ENCODE measurements at places on chromosomes 7 and 10.

GRCh38 chr7:141190495-141190894, 116.6 kb downstream of the TMEM178B start:
- no peak for DNase-seq

DNA sequence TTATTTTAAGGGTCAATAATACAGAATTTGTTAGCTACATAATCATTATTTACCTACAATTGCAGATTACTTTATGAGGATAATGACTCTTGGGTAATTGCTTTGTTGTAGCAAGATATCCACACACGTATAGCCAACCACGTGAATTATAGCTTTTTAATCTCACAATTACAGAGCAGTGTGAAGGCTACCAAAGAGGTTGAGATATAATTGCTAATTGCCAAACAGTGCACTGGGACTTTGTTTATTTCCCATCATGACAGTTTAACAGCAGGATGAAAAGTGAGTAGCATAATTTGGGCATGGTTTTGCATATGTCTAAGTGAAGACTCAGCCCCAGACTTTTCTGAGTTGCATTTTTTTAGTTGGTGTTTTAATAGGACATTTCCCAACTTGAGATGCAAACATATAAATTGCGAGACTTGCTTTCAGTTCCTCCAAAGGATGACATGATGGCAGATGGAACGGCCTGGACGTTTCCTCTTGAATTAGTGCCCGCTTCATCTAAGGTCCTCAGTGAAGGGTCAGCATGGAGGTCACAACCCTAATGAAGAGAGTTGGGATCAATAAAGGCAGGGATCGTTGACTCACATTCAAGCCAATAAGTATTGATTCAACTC, 180.7 kb upstream of the GPR26 start:
- no peak for DNase-seq

DNA sequence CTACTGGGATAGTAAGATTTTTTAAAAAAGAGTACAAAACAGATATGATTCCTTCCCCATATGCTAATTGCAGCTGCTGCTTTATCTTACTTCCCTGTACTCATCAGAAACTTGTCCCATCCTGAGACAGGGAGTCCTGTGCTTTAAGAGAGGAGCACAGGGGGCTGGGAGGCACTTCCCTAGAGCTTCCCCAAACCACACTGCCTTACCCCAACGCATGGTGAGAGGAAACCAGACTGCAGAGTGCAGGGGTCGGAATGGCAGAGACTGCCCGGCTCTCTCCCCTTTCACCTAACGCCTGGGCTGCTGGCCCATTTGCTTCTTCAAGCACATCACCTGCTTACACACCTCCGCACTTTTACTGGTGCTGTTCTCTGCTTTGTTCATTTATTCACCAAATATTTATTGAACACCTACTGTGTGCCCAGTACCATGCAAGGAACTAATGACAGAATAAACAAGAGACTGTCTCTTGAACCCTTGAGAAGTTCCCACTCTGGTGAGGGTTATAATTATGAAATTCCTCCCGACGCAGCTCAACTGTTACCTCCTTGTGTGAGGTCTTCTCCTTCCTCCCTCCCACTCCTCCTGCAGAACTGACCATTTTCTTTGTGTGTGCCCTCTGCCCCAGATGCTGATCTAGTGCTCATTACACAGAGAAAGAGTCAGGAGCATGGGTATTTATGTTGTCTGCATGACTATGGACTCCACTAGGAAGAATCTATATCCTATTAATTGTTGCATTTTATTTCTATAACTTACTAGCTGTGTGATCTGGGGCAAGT, 289.7 kb downstream of the TCF7L2 start:
- no peak for DNase-seq

GRCh38 chr7:74399006-74399405, 54.7 kb upstream of the GTF2IRD1 start:
- DNase-seq = no peak

- DNase-seq = no peak
These were observed 72.8 kb downstream of the INSYN2A start for GRCh38 chr10:127123626-127124025.

DNA sequence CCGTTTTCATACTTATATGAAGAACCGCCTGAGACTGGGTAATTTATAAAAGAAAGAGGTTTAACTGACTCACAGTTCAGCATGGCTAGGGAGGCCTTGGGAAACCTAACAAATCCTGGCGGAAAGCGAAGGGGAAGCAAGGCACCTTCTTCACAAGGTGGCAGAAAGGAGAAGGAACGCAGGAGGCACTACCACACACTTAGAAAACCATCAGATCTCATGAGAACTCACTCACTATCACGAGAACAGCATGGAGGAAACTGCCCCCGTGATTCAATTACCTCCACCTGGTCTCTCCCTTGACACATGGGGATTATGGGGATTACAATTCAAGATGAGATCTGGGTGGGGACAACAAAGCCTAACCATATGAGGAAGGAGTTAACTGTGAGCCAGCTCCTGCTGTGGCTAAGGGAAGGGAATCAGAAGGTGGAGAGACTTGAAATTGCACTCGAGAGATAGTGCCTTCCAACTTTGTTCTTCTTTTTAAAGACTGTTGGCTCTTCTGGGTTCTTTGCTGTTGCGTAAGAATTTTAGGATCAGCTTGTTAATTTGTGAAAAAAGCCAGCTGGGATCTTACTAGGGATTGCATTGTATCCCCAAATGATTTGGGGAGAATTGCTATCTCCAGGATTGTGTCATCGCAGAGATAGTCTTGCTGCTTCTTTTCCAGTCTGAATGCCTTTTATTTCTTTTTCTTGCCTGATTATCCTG, 21.0 kb downstream of the OPTN start:
- DNase-seq = no peak

DNA sequence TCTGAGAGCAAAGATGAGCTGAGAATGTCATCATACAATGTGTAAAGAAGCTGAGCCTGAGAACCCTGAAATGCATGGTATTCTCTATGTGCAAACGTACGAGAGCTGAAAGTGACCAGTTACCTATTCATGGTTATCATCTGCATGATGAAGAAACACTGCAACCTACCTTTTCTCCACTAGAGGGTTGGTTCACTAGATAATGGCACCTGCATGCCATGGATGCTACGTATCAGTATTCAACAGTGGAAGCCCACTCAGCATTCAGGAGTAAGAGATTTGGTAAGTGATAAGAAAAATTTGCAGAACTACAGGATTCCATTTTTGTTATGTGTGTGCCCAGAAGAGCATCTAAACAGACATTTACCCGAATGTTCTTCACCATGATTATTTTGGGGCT, 145.4 kb downstream of the PTPRN2 start:
- no peak for DNase-seq

- no peak for DNase-seq
These were observed 119.4 kb downstream of the PTPRN2 start for GRCh38 chr7:158468181-158468580.

DNA sequence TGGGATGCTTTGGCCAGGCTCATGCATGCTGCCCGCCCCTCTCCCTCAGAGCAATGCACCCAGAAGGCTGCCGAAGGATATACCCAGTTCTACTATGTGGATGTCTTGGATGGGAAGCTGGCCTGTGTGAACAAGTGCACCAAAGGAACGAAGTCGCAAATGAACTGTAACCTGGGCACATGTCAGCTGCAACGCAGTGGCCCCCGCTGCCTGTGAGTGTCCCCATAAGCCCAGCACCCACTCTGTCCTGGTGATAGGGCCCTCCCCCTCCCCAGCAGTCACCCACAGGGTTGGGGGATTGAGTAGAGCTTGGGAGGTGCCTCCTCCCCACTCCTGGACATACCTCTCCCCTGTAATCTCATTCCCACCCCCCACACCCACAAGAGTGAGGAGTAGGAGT, 7.0 kb upstream of the MUC17 start:
- no peak for DNase-seq

- DNase-seq = no peak
These were observed 48.0 kb upstream of the DLG5 start for GRCh38 chr10:77974396-77975074.

- DNase-seq = no peak
These were observed 8.4 kb upstream of the INMT start for GRCh38 chr7:30743371-30744074.

DNA sequence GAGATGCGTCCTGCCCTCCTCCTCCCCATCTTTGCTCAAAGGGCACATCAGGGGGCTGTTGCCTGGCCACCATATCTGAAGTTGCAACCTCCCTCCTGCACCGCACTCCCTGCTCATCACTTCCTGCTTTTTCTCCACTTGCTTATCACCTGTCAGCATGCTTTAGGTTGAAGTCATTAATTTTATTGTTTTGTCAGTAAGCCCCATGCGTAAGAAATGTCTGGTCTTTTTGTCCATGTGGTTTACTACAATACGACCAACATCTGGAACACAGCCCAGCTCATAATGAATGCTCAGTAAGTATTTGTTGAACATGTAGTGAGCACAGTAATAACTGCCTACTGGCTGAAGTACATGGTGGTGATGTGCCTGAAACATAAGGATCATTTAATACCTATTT, 71.6 kb upstream of the GJD4 start:
- DNase-seq = no peak

- no peak for DNase-seq
These were observed 82.5 kb downstream of the SDHAF3 start for GRCh38 chr7:97200018-97200417.

- DNase-seq = no peak
These were observed 41.2 kb upstream of the COBL start for GRCh38 chr7:51357821-51358220.

DNA sequence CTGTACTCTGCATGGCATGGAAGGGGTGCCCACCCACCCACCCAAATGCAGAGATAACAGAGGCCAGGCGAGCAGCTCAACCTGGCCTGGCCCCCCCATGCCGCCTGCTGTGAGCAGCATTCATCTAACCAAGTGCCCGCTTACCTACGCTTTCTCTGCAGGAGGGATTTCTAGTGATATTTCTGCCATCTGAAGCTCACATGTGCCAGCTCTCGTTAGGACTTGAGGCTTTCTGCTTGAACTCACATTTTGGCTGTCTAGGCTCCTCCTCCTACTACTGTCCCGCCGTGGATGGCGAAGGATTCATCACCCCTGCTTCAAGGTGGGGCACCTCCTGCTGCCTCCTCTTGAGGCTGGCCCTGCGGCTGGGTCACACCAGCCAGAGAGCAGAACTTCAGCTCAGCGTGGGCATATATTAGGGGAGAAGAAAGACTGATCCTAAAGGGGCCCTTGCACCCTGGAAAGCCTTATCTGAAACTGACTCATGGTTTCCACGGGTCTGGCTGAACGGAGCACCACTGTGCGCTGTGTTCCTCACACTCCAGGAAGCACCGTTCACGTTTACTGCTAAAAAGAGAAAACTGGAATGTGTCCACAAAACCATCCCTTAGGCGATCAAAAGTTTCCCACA, 45.5 kb downstream of the CTBP2 start:
- no peak for DNase-seq

DNA sequence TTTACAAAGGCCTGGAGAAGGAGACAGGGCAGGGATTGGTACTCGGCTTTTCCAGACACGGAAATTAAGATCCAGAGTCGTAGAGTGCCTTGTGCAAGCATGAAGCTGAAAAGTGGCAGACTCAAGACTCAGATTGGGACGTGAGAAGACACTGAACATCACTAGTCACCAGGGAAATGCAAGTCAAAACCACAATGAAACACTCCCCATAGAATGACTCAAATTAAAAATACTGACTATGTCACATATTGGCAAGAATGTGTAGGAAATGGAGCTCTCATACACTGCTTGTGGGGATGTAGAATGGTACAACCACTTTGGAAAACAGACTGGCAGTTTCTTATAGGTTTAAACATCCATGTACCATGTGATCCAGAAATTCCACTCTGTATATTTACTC, 472.0 kb downstream of the RPS24 start:
- no peak for DNase-seq

- no peak for DNase-seq
These were observed 249.1 kb upstream of the LYZL1 start for GRCh38 chr10:29039677-29040189.

GRCh38 chr7:106952658-106953231, 87.7 kb downstream of the PIK3CG start:
- no peak for DNase-seq
